ENCODE measurements at places on chromosomes 3 and 15.
A peak's percentile ranks its signal among the peaks of the same experiment; 100 is the strongest.

DNA sequence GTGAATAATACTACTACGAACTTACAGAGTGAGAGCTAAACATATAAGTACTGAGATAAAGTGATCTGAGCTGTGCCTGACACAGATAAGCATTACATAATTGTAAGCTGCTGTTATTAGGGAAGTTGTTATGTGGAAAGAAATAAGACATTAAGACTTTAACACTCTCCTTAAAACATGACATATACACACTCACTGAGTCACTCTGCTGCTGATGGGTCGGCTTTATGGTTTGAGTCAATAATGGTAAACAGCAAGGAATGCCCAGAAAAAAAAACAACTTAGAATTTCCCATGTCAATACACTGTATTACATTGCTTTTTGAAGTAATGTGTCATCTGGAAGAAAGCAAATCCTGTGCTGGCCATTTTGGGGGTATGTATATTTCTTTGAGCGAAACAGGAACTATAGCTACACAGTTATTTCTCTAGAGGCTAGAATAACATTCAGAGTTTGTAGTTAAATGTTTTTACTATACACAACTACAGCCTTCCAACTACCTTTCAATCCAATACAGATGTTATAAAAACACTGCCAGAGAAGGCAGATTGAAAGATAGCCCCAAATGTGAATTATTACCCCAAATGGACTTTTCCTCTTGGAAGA, 22.8 kb upstream of the SPRED1 start:
- no peak overlapping the region for H3K4me3 ChIP-seq
- no peaks in the 10 kb centered on the region for H3K4me1 ChIP-seq
- H3K36me3 ChIP-seq = no peaks in the 10 kb centered on the region
- no peak for DNase-seq
- H3K27me3 ChIP-seq = peaks cover 11% of the 10 kb centered on the region

DNA sequence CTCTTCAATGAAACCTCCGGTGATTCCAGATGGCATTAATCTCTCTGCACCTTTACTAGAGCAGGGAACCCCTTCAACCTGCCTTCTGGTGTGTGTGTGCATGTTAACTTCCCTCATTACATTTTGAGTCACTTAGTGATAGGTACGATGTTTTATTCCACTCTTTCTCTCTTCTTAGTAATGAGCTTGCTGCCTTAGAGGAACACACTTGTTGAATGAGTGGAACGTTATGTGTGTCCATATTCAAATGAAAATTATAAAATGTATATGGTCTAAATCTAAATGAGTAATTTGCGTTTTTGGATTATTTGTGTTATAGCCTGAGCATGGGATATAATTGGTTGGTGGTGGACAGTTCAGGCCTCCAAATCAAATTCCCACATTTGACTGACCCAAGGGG, 12.1 kb downstream of the MAP2K5 start:
- DNase-seq = no peak
- no peak overlapping the region for H3K27ac ChIP-seq
- H3K36me3 ChIP-seq = peaks cover 76% of the 10 kb centered on the region
- H3K4me1 ChIP-seq = peaks cover 13% of the 10 kb centered on the region
- no peak overlapping the region for H3K4me3 ChIP-seq
- H3K27me3 ChIP-seq = no peaks in the 10 kb centered on the region

- no peaks in the 10 kb centered on the region for H3K27me3 ChIP-seq
- peaks cover 10% of the 10 kb centered on the region for H3K4me1 ChIP-seq
- no peak overlapping the region for H3K4me3 ChIP-seq
Measured at GRCh38 chr3:56966509-56966908, 94.0 kb upstream of the SPATA12 start.

DNA sequence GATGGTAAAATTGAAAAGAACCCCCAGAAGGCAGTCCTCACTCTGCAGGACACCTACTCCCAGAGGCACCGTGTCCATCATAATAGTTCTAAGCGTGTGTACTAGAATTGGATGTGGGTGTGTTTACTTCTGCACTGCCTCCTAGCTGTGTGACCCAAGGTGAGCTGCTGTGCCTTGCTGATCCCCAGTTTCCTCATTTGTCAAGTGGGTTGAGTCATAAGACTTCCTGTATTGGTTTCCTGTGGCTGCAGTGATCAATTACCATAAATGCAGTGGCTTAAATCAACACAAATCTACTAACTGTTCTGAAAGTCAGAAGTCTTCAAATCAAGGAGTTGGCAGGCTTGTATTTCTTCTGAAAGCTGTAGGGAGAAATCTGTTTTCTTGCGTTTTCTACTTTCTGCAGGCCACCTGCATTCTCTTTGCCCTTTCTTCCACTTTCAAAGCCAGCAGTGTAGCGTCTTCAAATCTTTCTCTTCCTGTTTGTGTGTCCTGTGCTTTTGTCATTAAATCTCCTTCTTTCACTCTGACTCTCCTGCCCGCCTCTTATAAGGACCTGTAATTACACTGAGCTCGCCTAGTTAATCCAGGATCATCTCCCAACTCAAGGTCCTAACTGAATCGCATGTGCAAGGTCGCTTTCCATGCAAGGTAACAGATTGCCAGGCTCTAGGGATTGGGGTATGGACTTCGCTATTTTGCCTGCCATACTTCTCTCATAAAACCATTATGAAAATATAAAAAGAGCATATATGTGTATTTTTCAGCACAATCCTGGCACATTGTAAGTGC, 59.0 kb downstream of the RORA start:
- H3K27ac ChIP-seq = peak overlapping the region; percentile 22
- no peaks in the 10 kb centered on the region for H3K36me3 ChIP-seq
- DNase-seq = no peak
- H3K4me3 ChIP-seq = no peak overlapping the region
- H3K27me3 ChIP-seq = peaks cover 13% of the 10 kb centered on the region

DNA sequence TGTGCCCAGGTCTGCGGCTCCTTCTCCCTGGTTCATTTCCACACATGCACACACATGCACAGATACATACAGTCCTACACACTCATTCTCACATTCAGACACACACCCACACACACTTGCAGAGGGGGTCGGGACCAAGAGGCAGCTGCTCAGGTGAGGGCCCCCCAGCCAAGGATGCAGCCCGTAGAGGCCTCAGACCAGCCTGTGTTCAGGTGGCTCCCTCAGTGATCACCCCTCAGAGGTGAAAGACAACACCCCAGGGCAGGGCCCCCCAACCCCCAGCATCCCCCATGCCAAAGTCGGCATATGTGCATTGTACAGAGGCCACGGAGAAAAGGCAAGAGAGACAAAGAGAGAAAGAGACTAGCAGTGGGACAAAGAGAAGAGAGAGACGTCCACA, 5.9 kb upstream of the CORO2B start:
- peaks cover 4% of the 10 kb centered on the region for H3K4me1 ChIP-seq
- no peaks in the 10 kb centered on the region for H3K36me3 ChIP-seq
- H3K27me3 ChIP-seq = peaks cover 84% of the 10 kb centered on the region
- peak; percentile 15 for DNase-seq
- H3K4me3 ChIP-seq = no peak overlapping the region

Data from activated T-cell treated with anti-CD3 and anti-CD28 coated beads, Interleukin-2, amount 50 U/mL, for 24 hours (primary cell).